ENCODE measurements at places on chromosomes 11 and 22. TPM values are rescaled to one million over a fixed set of nuclear protein-coding genes. Genes with fewer than 3 reads are reported as not detected.

DNA sequence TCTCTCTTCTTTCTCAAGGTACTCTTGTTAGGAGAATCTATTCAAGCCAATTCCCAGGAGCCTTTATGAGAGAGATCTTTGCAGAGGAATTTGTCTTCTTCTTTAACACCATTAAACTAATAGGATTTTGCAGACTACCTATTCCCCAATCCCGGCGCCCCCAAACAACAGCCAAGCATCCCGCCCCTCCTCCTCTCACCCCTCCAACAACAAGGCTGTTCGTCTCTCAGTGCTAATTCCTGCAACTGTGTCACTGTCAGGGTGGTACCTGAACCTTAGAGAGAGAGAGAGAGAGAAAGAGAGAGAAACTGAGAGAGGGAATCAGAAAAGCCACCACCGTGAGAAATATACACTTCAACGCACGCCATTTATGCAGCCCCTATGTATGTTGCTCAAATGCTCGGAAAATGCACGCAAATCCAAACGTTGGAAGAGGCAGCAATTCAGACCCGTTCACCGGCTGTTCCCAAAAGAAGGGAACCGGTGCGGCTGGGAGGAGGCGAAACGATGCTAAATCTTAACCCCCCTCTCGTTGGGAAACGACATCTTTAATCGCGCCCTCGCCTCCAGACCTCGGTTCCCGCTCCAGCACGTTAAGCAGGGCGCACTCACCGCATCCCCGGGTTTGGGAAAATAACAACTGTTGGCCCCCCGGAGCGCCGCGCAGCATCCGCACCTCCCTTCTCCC lies 961 bp downstream of the KCNA4 start:
- DNase-seq = no peak

DNA sequence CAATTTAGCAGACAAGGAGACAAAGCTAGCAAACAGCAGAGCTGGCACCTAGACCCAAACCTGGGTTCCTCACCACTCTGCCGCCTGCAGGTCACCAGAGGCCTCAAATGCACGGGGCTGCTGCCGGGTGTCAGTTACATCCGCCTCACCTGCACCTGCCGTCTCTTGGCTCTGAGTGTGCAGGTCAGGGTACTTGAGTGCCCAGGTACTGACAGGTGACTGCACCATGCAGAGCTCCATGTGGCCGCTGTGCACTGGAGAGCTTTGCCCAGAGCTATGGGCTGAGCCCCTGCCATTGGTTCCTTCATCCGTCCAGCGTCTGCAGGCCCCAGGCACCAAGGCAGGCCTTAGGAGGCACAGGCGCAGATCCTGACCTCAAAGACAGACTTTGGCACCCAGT lies 35.0 kb downstream of the PDGFB start:
- no peak for DNase-seq

- DNase-seq = no peak
Measured at GRCh38 chr22:45586651-45587405, 84.1 kb downstream of the FBLN1 start.

GRCh38 chr11:77882396-77882795 lies 61.5 kb downstream of the AAMDC start:
- DNase-seq = no peak

DNA sequence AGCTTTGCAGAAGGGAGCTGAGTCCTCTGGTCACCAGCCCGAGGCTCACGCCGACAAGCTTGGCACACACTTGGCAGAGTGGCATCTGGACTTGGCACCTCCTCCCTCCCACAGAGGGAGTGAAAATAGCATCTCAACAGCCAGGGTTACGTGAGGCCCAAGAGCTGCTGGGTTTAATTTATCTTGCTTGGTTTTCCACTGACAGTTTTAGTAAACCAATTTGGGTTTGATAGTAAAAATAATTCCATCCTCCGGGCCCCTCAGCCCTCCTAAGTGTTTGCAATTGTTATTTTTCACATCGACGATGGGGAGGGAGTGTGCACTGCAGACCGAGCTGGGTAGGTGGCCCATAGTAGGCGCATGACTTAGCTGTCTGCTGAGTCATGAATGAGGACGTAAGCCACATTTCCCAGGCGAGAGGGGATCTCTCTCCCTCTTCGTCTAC lies 107.6 kb upstream of the ASPHD2 start:
- DNase-seq = no peak

- DNase-seq = no peak
Measured at GRCh38 chr22:49084206-49084605, 743.5 kb downstream of the BRD1 start.

DNA sequence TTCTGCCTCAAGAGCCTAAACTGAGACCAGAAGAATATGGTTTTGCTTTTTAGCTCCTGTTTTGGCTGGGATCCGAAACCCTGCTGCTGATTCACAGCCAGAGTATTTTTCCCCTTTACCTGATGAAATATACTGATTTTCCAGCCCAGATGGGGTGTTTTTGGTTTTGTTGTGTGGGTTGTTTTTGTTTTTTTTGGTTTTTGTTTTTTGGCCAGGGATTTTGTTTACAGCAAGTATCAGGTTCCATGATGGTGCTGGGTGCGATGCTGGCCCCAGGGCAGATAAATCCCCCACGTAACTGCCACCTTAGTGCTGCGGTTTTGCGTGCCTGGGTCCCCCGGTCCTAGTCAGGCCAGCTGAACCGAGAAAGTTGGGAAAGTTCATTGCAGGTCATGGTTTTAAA lies 103.7 kb downstream of the ZBTB16 start:
- DNase-seq = no peak

- no peak for DNase-seq
Measured at GRCh38 chr11:112226831-112227401, 688 bp downstream of the PTS start.

- no peak for DNase-seq
Measured at GRCh38 chr11:34104680-34105078, 750 bp upstream of the NAT10 start.

DNA sequence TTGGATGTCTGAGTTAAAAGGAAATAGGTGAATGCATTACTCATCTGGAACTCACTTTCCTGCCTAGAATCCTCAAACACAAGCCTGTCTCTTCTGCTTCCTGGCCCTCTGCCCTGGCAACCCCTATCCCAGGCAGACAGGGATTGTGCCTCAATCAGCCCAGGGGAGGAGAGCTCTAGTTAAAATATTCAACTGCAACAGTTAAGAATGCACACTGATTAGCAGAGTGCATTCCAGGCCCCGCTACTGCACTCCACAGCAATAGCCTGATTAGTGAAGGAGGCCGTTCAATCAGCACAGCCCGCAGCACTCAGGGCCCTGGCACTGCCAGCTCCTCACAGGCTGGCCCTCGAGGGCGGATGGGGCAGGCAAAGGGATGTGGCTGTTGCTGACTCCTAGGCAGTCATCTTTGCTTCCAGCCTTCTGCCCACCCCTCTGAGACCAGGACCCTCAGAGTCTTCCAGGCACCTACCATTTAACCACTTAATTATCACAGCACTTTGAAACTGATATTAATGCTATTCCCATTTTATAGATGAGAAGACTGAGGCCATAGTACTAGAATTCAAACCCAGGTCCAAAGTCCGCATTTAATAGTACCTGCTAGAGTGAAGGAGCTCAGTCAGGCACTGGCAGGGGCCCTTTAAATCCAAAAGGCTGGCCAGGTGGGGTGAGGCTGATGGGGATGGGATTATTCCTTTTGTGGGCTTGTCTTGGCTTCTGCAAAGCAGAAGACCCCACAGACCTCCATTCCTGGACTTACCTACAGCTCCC lies 435.3 kb downstream of the SOX6 start:
- no peak for DNase-seq

DNA sequence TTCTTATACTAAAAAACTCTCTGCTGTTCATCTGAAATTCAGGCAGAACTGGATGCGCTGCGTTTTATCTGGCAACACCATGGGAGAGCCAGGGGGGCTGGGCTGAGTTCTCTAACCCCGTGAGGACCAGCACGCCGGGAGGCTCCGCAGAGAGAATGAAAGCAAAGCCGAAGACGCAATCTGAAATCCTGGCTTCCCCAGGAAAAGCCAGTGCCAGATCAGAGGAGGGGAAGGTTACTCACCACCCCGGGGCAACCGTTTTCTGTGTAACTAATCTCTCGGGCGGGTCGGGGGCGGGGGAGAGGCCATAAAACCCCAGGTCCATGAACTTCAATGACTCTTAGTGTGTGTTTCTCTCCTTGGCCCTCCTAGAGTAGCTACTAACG lies 99.4 kb downstream of the SHANK2 start:
- DNase-seq = no peak

- no peak for DNase-seq
Measured at GRCh38 chr22:39242595-39243438, 2.0 kb downstream of the PDGFB start.

GRCh38 chr11:64407630-64408029 lies 48.7 kb downstream of the RPS6KA4 start:
- DNase-seq = no peak

DNA sequence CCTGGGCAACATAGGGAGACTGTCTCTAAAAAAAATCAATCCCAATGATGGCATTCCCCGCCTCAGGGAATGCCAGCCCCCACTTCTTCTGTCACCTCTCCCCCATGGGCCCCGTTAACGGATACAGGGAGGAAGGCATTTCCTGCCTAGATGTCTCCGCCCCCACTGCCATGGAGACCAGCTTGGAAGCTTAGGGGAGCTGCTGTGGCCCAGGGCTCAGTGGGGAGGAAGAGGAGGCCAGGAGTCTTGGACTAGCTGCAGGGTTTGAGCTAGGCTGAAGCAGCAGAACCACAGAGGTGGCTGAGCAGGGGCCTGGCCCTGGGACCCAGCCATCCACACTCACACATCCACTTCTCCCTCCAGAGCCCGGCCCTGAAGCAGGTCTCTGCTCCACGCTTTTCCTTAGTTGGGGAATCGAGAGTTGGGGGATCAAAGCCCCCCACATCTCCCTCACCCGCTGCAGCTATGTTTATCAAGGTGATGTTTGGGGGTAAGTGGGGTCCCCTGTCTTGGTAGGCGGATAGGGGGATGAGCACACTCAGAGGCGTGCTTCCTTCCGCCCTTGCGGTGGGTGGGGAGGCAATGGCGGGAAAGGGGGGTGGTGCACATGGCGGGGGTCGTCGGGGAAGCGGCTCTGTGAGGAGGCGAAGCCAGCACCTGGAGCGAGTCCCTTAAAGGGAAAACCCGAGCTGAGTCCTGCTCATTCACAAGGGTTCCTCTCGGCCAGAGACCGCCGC lies at the start of gene C22orf15:
C22orf15 (plus strand) TSS at position 149 of the 737 bp plus-strand sequence; CDS start at position 466, 317 bp downstream.
- no peak for DNase-seq

DNA sequence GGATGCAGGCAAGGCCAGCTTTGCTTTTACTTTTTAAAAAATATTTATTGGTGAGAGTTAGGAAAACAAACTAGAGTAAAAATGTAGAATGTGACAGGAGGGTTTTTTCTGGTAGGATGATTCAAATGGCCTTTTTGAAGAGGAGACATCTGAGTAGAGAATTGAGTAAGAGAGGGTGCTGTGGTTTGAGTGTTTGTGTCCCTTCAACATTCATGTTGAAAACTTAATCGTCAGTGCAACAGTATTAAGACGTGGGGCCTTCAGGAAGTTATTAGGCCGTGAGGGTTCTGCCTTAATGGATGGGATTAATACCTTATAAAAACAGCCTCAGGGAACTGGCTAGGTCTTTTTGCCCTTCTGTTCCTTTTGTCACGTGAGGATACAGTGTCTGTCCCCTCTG lies 288.8 kb upstream of the C11orf87 start:
- DNase-seq = no peak

GRCh38 chr11:88402784-88403183 lies 65.2 kb upstream of the CTSC start:
- no peak for DNase-seq

GRCh38 chr11:129972611-129973010 lies 30.0 kb downstream of the PRDM10 start:
- no peak for DNase-seq

GRCh38 chr11:24589064-24589463 lies 92.2 kb downstream of the LUZP2 start:
- no peak for DNase-seq

DNA sequence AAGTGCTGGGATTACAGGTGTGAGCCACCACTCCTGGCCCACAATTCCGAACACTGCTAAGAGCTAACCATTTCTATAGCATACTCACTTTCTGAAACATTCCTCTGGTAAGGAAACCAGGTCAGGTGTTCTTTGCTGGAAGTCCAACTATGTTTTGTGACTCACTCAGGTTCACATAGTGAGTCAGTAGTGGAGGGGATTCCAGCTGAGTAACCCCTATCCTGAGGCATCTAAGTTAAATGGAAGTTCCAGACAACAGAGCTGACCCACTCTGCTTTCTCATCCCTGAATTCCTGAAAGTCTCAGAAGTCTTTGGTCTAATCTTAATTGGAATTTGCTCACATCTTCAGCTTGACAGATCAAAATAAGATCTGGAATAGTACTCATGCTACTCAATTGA lies 3.0 kb upstream of the CHRNA10 start:
- no peak for DNase-seq

DNA sequence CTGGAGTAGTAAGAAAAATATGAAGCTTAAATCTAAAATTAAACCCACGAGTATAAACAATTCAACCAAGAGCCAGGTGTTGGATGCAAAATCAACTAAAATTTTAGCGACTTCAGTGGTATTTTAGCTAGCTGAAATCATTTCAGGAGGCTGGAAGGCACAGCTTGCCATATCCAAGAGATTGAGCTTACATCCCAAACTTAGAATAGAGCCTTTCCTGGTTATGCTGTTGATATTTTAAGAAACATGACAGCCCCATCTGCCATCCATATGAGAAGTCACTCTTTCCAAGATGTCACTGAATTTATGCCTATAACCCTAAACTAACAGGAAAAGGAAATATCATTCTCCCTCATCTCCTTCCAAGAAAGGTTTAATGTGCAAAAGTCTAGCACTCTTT lies 334.0 kb downstream of the KCNA4 start:
- DNase-seq = no peak

GRCh38 chr11:29452146-29452545 lies 564.7 kb downstream of the KCNA4 start:
- no peak for DNase-seq

GRCh38 chr22:37632174-37633088 lies 7.0 kb upstream of the SH3BP1 start:
- DNase-seq = no peak

- no peak for DNase-seq
Measured at GRCh38 chr22:42431401-42432019, 693 bp downstream of the NFAM1 start.

GRCh38 chr22:19696504-19697276 lies 17.6 kb upstream of the SEPTIN5 start:
- no peak for DNase-seq

- DNase-seq = no peak
Measured at GRCh38 chr11:129077191-129077590, 114.9 kb downstream of the ARHGAP32 start.

Gene PTPRJ
- total RNA-seq = 22.4 TPM

Gene RBMXL2
- not detected for total RNA-seq

Gene DKK3
- total RNA-seq = 0.15 TPM

Gene OR5T3
- total RNA-seq = not detected

Gene COMT
- total RNA-seq = 114 TPM

Gene GPHA2
- not detected for total RNA-seq

Gene OVOL1
- total RNA-seq = not detected

Gene KCNJ1
- total RNA-seq = not detected

Gene OR4A16
- not detected for total RNA-seq

Gene DGCR6L
- total RNA-seq = 27.0 TPM

Gene SCN3B
- not detected for total RNA-seq

Gene ARL14EP
- total RNA-seq = 31.7 TPM

Gene FXYD2
- 2.0 TPM for total RNA-seq

Gene MMP1
- not detected for total RNA-seq

Gene DDX6
- 117 TPM for total RNA-seq

Gene KCNQ1
- total RNA-seq = 0.16 TPM
